Stimulated activated effector memory CD8-positive, alpha-beta T cell treated with anti-CD3 and anti-CD28 coated beads, Interleukin-12 subunit alpha, Interleukin-12 subunit beta, amount 100 ng/mL, for 72 hours (primary cell): ENCODE measurements at places on chromosomes 6 and 20.

DNA sequence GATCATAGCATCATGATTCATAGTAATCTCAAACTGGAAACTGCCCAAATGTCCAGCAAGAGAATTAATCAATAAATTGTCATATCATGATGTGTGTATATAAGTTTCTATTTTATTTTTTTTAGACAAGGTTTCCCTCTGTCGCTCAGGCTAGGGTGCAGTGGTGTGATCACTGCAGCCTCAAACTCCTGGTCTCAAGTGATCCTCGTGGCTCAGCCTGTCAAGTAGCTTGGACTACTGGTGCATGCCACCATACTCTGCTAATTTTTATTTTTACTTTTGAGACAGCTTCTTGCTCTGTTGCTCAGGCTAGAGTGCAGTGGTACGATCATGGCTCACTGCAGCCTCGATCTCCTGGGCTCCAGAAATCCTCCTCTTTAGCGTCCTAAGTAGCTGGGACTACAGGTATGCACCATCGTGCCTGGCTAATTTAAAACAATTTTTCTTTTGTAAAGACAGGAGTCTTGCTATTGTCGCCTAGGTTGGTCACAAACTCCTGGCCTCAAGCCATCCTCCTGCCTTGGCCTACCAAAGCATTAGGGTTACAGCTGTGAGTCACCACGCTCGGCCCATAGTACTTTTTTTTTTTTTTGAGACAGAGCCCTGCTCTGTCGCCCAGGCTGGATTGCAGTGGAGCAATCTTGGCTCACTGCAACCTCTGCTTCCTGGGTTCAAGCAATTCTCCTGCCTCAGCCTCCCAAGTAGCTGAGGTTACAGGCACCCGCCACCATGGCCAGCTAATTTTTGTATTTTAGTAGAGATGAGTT lies 8.7 kb upstream of the ATRN start:
- no peak for DNase-seq

DNA sequence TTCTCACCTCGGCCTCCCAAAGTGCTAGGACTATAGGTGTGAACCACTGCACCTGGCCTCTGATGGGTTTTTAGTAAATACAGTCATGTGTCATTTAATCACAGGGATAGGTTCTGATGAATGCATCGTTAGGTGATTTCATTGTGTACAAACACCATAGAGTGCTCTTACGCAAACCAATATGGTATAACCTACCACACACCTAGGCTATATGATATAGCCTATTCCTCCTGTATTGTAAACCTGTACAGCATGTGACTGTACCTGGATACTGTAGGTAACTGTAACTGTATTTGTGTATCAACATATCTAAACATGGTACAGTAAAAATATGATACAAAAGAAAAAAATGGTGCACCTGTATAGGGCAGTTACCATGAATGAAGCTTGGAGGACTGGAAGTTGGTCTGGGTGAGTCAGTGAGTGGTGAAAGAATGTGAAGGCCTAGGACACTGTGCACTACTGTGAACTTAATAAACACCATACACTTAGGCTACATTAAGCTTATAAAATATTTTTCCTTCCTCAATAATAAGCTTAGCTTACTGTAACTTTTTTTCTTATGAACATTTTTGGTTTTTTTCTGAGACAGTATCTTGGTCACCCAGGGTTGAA lies 10.0 kb downstream of the BICRAL start:
- no peak for DNase-seq

- no peak for DNase-seq
Observed at GRCh38 chr20:2163757-2164156, 62.1 kb downstream of the STK35 start.

DNA sequence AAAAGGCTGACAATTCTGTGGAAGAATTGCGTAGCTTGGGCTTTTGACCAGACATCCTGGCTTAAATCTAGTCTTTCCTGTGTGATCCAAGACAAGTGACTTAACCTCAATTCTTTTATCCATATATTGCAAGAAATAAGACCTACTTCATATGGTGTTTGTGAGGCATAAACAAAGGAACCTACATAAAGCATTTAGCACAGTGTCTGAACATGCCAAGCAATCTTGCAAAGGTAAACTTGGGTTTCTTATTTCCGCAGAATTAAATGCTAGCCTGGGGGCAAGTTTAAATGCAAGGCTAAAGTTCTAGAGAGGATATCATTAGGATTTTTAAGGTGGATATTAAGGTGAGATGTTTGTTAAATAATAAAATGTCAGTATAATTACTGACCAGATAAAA lies 47.9 kb downstream of the HDDC2 start:
- DNase-seq: no peak

DNA sequence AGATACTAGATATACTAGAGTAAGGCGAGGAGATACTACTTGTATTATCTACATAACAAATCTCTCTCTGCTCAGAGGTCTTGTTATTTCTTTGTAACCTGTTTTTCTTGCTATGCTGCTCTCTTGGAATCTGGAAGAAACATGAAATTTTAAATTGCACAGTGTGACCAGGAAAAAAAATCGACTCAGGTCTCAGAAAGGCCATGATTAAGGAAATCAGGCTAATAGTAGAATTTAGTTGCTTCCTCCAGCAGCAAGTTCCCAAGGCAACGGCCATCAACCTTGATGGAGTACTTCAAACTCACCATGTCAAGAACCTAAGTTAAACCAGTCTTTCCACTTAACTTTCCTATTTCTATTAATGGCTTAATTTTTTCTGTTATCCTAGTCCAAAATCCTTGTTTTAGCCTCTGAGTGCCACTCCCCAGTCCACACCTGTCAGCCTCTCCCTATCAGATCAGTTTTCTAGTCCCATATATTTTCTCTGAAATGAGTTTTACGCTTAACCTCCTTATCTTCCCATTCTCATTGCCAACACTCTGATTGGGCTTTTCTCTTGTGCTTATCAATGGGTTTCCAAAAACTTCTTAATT lies 87.7 kb upstream of the BEND3 start:
- DNase-seq: no peak
